ENCODE measurements at places on chromosomes 13 and 19.

DNA sequence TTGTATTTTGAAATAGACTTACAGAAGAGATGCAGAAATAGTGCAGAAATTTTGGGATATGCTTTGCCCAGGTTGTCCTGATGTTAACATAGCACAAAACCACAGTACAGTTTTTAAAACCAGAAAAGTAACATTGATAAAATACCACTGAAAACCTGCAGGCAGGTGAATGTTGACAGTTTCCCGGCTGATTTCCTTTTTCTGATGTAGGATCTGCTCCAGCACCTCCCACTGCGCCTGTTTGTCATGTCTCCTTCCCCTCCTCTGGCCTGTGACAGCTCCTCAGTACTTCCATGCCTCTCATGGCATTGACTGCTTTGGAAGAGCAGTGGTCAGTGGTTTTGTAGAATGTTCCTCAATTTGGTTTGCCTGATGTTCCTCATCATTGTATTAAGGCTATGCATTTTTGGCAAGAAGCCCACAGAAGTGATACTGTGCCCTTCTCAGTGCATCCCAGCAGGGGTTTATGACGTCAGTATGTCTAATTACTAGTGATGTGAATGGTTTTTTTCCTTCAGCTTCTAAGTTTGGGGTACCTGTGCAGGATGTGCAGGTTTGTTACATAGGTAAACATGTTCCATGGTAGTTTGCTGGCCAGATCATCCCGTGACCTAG is 31.0 kb downstream of the TDRD12 start:
- peak; percentile 1 for DNase-seq

- DNase-seq, result peak; percentile 99
Observed at GRCh38 chr13:44259045-44260027, 114.3 kb upstream of the SERP2 start.

GRCh38 chr13:65339241-65339640 is 1890.9 kb downstream of the PCDH9 start:
- no peak for DNase-seq

- no peak for DNase-seq
Observed at GRCh38 chr13:96090240-96091101, 564 bp downstream of the HS6ST3 start.

DNA sequence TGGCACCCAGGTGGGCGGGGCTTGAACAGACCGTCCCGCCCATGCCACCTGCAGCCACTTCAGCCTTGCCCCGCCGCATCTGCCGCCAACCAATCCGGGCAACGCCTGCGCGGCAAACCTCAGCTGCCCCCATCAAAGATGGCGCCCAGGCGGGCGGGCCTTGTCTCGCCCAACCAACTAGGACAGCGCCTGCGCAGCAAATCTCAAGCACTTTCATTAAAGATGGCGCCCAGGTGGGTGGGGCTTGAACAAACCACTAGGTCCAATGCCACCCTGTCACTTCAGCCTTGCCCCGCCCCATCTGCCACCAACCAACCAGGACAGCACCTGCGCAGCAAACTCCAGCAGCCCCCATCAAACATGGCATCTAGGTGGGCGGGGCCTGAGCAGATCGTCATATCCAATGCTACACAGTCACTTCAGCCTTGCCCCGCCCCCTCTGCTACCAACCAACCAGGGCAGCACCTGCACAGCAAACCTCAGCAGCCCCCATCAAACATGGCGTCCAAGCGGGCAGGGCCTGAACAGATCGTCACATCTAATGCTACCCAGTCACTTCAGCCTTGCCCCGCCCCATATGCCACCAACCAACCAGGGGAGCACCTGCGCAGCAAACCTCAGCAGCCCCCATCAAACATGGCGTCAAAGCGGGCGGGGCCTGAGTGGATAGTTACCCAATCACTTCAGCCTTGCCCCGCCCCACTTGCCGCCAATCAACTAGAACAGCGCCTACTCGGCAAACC is 1.4 kb downstream of the PEG3 start:
- DNase-seq, result peak; percentile 88

DNA sequence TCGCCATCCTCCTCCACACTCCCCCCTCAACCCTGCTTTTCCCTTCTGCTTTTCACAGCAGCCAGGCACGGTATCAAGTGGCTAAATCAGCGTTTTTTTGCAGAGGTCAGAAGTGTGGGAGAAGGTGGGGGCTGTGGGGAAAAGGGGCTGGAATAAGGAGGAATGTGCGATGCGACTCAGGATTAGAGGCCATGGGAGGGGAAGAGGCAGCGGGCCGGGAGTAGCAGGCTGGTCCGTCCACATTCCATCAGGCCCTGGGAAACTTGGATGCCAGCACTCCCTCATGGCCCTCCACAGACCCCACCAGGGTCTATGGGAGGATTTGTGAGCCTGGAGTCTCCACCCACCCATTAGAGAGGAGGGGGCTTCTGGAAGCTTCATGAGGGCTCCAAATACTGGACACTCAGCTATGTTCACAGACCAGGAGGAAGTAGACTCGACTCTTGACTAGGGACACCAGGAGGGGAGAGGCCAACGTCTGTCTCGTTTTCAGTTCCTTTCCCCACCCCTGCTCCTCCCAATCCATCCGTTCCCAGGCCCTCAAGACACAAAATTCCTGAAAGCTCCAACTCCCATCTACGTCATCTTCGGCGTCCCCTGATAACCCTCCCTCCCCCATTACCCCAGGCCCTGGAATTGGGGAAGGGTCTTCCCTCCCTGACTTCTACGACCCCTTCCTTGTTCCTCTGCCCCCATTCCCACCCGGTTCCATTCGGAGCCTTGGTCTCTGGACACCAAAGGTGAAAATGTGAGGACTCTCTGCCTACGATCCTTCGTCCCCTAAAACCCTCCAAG is 3.3 kb upstream of the KCNC3 start:
- peak; percentile 42 for DNase-seq

DNA sequence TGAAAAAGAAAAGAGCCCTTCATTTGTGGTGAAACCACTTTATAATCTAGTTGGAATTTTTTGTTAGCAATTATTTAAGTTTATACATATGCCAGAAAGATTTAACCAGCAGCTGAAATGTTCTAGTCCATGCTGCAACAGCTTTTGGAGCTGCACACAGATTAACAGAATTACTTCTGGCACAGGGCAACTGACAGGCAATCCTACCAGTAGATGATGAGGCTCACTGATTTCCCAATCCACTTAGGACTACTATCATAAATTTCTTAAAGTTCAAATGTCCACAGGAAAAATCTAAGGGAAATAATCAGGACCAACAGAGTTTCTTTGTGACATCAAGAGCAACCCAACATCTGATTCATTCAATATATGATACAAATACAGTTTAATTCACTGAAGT is 78.8 kb downstream of the CRYL1 start:
- no peak for DNase-seq

DNA sequence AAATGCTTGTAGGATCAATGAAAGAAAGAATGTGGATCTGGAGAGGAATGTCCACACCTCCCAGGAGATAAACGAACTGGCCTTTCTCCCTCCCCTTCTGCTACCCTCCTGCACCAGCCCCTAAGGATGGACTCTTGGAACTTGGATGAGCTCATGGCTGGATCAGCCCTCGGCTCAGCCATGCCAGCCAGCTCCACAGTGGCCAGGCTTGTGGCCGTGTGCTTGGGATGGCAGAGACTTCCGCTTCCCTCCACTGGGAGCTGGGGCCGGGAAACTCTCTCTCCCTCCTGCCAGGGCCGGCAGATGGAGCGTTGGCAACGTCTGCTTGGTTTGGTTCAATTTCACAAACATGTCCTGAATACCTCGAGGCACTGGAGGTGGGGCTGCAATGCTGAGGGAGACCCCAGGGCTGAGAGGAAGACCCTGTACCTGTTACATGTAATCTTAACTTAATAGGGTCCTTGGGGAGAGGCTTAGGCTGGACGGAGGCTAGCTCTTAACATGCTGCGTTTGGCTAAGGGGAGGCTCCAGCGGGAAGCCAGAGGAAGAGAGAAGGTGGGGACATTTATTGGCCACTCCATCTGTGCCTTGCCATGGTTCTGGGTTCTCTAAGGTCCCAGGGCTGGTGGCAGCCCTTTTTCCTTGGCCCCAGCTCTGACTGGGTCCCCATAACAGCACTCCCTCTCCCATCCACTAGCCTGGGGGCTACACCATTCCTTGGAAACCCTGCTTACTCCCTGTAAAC is 152.5 kb downstream of the IER2 start:
- no peak for DNase-seq

- no peak for DNase-seq
Observed at GRCh38 chr19:37977992-37978391, 71.0 kb downstream of the SIPA1L3 start.

DNA sequence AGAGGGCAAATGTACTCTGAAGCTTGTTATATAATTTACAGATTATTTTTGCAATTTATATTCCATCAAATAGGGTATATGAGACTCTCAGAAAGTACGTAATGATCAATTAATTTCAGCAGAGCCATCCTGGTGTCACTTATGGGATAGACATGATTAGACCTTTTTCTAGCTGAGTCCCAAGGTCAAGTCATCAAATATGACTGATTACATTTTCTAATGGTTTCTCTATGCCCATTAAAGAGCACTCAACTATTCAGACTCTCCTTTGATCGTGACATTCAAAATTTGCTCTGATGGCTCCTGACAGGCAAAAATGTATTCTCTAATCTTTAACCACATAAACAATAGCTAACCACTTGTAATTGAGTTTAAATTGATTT is 469.2 kb downstream of the COG6 start:
- no peak for DNase-seq

- DNase-seq, result peak; percentile 56
Observed at GRCh38 chr19:4225885-4226284, 3.4 kb upstream of the EBI3 start.

GRCh38 chr13:42164557-42165125 is 107.3 kb upstream of the AKAP11 start:
- DNase-seq, result no peak

DNA sequence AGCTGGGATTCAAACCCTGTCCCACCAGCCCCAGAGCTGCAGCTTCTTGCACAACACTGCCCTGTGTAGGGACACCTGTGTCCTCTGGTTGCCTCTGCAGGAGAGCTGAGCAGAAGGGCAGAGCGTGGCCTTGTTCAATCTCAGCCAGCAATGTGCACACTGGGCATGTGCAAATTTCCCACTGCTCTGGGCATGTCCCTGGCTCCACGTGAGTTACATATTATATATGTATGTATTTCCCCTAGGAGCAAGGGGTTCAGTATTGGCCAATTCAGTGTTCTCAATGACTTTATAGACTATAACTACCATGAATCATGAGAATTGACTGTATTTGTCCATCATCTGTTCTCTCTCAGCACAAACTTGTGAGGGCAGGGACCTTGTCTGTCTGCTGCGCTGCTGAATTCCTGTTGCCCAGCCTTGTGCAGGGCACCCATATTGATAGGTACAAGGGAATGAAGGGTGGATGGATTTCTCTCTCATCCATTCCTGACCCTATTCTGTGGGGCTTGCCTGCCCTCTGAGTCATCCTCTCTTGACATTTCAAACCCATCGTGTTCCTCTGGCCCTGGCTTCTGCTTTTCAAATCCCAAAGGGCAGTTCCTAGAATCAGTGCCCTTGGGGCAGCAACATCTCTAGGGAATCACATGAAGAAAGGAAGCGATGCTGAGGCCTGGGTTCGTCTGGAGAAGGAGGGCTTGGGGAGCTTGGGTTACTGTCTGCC is 69.7 kb downstream of the ERICH6B start:
- peak; percentile 33 for DNase-seq

DNA sequence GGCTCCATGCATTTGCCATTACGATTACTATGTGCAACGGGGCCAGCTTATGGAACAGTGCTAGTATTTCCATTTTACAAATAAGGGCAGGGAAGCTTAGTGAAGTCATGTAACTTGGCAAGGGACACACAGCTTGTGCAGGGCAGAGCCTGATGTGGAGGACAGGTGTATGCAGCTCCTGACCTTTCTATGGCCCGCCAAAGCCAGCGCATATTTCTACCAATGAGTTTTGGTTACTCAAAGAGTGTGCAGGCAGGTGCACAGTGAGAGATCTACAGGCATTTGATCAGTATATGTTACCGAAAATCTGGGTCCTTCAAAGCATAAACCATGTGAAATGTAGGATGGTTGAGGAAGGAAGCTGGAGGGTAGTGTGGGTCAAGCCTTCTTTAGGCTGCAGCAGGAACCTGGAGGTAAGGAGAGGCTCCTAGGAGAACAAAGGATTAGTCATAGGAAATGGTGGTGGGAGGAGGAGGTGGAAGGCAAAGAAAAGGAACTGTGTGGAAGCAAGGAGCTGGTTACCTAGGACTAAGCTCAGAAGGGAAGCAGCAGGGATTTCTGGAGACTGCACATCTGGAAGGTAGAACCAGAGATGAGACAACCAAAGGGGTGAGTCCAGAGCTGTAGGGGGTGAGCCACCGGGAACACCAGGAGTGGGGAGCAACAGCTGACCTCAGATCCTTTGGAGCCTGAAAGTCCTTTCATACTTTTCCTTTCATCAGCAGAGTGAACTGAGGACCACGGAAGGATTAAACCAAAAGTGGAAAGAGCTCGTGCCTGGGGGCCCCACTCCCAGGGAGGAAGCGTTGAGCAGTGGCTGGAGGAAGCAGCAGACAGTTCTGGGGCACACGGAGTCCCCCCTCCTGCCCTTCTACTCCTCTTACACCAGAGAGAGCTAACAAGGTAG is 4.2 kb upstream of the PDX1 start:
- no peak for DNase-seq

GRCh38 chr13:61128850-61129645 is 286.6 kb downstream of the PCDH20 start:
- DNase-seq, result no peak

GRCh38 chr13:23903906-23904280 is 6.6 kb upstream of the C1QTNF9B start:
- DNase-seq, result no peak

GRCh38 chr13:63345835-63346234 is 1930.2 kb upstream of the PCDH20 start:
- DNase-seq, result no peak

DNA sequence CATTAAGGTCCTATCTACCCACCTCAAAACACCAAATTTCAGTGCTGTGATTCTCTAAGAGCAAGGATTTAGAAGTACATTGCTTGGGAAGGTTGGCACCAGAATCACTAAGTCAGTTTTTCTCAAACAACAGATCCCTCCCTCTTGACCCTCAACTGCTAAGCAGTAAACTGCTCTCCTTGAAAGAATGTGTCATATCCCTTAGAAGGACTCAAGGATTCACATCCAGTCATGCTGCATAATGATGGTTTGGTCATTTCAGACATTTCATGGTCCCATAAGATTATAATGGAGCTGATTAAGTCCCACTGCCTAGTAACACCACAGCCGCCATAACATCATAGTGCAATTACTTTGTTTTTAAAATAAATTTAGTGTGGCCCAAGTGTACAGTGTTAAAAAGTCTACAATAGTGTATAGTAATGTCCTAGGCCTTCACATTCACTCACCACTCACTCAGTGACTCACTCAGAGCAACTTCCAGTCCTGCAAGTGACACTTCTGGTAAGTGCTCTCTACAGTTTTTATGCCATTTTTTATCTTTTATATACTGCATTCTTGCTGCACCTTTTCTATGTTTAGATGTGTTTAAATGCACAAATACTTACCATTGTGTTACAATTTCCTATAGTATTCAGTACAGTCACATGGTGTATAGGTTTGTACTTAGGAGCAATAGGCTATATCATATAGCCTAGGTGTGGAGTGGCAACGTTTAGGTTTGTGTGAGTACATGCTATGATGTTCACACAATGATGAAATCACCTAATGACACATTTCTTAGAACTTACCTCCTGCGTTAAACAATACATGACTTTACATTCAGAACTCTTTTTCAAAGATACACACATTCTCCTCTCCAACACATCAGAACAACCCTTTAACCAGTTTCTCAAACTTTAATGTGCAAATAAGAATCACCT is 15.7 kb upstream of the CCDC169 start:
- DNase-seq, result no peak

Data from inflammatory macrophage treated with lipopolysaccharide for 1 hour (primary cell).